ENCODE measurements at places on chromosomes 7 and 10. TPM values are rescaled to one million over a fixed set of nuclear protein-coding genes. Genes with fewer than 3 reads are reported as not detected.

The NKX2-3 gene
- total RNA-seq = 0.43 TPM

The OPALIN gene
- not detected for total RNA-seq

The NUDT5 gene
- 10.8 TPM for total RNA-seq

The CELF2 gene
- 7.2 TPM for total RNA-seq

The ATP5MK gene
- 127 TPM for total RNA-seq

DNA sequence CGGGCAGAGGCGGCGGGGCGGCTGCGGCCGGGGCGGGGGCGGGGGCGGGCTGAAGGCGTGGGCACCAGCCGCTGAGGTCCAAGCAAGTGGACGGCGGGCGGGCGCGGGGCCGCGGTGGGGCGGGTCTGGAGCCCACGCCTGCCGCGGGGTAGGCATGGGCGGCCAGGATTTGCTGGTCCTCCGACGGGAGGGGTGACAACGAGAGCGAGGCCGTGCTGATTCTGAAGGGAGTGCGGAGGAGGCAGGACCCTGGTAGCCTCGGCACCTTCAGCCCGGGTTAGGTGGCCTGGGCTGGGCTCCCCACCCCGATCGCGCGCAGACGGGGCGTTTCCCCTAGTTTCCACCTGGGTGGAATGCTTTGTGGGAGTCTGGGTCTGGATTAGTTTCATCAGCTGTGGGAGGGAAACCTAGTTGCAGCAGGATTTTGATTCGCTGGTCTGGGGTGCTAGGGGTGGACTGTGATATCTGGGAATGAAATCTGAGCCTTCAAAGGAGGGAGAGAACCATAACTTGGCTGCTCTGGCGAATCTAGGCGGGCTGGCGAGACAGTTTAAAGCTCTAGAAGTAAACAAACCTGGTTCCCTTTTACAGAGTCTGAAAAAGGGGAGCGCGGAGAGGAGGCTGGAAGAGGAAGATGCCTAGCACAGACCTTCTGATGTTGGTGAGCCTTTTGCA, 609 bp downstream of the SGPL1 start:
- peaks cover 8% of the 10 kb centered on the region for H3K4me1 ChIP-seq
- peak overlapping the region; percentile 65 for H3K4me3 ChIP-seq
- H3K27me3 ChIP-seq = no peaks in the 10 kb centered on the region
- peaks cover 3% of the 10 kb centered on the region for H3K36me3 ChIP-seq
- H3K27ac ChIP-seq = peak overlapping the region; percentile 90

GRCh38 chr10:16519908-16520861, 1.5 kb downstream of the C1QL3 start:
- no peak overlapping the region for H3K27ac ChIP-seq
- H3K36me3 ChIP-seq = no peaks in the 10 kb centered on the region
- peak; percentile 60 for DNase-seq
- no peaks in the 10 kb centered on the region for H3K4me1 ChIP-seq

DNA sequence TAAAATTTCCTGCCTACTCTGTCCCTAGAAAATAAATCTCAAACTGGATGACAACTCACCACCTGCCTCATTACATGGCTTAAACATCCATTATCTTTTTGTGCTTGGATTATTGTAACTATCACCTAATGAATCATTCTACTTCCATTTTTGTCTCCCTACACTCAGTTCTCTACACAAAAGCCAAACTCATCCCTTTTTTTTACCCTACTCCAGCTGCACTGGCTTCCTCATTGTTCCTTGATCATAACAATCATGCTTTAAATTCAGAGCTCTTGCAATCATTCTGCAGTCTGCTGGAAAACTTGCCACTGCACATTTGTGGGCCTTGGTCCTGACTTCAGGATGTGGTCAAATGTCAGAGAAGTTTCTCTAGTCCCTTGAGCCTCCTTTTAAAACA, 280.0 kb downstream of the DGKB start:
- no peaks in the 10 kb centered on the region for H3K36me3 ChIP-seq
- H3K4me3 ChIP-seq = no peak overlapping the region
- no peak for DNase-seq
- no peaks in the 10 kb centered on the region for H3K27me3 ChIP-seq

- H3K36me3 ChIP-seq = no peaks in the 10 kb centered on the region
- DNase-seq = no peak
- no peak overlapping the region for H3K27ac ChIP-seq
- H3K4me1 ChIP-seq = peaks cover 5% of the 10 kb centered on the region
Observed at GRCh38 chr10:100738055-100738827, 7.1 kb upstream of the PAX2 start.

DNA sequence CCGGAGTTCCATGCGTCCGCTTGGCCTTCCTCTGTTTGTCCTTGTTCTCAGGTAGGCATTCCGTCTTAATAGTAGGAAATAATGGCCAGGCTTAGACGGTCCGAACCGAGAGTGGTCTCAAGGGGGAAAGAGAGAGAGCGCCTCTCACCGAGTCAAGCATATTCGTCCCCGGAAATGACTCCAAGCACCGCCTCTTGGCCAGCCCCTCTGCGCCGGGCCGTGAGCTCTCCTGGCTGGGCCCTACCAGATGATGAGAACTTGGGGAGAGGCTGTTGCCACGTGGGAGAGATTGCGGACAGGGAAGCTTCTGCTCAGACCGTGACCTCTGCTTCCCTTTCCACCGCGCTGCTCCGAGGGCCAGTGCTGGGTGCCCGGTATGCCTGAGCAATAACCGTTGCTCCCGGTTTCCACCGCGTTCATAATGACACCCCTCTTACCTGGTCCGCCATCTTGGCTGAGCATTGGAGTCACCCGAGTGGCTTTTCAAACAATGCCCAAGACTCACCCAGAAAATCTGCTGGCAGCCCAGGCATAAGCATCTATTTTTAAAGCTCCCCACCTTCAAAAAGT, 251.1 kb upstream of the SHH start:
- DNase-seq = no peak
- no peak overlapping the region for H3K4me3 ChIP-seq
- no peaks in the 10 kb centered on the region for H3K36me3 ChIP-seq
- no peaks in the 10 kb centered on the region for H3K27me3 ChIP-seq

GRCh38 chr10:64115471-64115870, 594.3 kb downstream of the REEP3 start:
- H3K4me1 ChIP-seq = no peaks in the 10 kb centered on the region
- no peak overlapping the region for H3K4me3 ChIP-seq
- no peaks in the 10 kb centered on the region for H3K36me3 ChIP-seq
- no peaks in the 10 kb centered on the region for H3K27me3 ChIP-seq
- no peak overlapping the region for H3K27ac ChIP-seq
- no peak for DNase-seq

DNA sequence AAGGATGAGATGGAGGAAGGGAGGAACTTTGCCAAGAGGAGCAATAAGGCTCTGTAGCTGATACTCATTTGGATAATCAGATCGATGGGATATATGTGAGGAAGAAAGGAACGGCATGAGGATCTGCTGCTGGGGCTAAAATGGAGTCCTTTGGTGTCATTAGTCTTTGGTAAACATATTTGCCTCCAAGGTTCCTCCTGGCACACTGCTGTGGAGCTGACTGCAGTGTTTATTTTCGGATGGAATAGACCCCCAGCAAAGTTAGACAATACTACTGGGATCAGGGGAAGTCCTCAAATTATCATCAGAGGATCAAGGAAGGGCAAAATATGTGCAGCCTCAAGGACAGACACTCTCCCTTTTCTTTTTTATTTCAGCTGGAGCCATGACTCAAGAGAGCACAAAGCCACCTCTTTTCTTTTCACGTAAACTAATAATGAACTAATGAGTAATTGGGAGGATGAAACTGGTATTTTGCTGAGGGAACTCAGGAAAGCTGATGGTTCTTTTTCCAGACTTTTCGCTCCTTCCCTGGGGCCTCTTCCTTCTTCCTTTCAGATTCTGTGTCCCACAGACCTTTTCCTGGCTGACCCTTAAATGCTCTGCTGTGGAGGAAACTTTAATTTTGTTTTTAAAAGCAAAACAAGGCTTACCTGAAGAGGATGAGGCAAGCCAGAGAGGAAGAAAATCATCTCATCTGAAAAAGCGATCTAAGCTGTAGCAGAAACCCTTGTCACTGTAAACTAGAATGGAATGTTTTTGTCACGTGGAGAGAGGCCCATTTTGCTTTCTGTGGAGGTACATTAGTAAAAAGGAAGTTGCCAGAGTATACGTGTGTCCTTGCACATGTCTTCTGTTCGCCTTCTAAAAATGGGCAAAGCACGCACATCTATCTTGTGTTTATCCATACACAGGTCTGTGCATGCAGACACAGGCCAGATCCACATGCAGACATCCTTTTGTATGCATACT, 33.3 kb downstream of the LRMDA start:
- no peak overlapping the region for H3K27ac ChIP-seq
- H3K4me3 ChIP-seq = no peak overlapping the region
- H3K4me1 ChIP-seq = no peaks in the 10 kb centered on the region
- no peaks in the 10 kb centered on the region for H3K27me3 ChIP-seq

DNA sequence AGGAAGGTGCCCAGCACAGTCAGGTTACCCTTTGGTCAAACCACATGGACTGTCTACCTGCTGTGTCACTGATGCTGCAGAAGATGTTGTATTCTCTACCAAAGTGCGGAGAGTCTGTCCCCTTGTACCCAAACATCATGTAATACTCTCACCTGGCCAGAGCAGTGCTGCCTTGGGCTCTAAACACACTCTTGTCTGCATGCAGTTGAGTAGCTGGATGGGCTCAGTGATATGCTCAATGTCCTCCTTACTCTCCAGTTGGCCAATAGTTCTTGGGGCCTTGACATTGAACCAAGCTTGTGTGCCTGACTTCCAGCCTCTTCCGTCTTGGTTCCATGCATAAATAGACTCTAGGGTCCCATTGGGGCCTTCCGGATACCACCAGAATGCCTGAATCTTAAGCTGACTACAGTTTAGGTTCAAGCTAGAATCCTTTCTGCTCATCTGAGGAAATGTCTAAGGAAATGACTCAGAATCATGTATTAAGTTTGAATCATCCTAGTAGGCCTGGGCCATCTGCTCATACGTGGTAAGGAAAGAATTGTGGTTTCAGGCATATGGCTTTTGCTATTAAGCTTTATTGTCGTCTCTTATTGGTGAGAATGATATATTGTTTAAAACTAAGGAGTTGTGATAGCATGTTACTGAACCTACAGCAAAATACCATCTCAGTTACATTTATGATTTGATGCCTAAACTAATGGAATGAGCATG, 118.0 kb downstream of the OTUD1 start:
- no peaks in the 10 kb centered on the region for H3K4me1 ChIP-seq
- DNase-seq = no peak
- no peaks in the 10 kb centered on the region for H3K36me3 ChIP-seq
- H3K27ac ChIP-seq = no peak overlapping the region

DNA sequence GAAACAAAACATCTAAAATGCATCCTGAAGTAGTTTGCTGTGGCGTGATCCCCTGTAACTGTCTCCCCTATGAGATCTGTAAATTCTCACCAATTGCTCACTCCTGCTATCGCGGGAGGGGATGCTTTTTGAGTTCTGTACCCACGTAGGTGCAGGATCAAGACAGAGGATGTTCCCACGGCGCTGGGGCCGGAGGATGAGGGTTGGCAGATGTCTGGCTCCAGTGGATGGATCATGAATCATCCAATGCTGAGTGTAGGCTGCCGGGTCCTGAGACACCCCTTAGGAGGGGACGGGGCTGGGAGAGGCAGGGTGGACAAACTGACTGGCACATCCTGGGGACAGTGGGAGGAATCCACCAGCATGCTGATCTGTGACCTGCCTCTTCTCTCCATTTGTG, 224.4 kb downstream of the USP6NL start:
- no peak for DNase-seq
- H3K27ac ChIP-seq = no peak overlapping the region
- H3K4me3 ChIP-seq = no peak overlapping the region
- no peaks in the 10 kb centered on the region for H3K4me1 ChIP-seq
- no peaks in the 10 kb centered on the region for H3K36me3 ChIP-seq

- no peak overlapping the region for H3K4me3 ChIP-seq
- H3K36me3 ChIP-seq = no peaks in the 10 kb centered on the region
- DNase-seq = no peak
- no peaks in the 10 kb centered on the region for H3K27me3 ChIP-seq
Observed at GRCh38 chr10:81008726-81009125, 471.0 kb downstream of the SH2D4B start.
